Karpas-422 (cell line): ENCODE measurements at places on chromosomes 2 and 18. TPM values are rescaled to one million over a fixed set of nuclear protein-coding genes. Genes with fewer than 3 reads are reported as not detected.

The FAM237A gene
- not detected in 2 replicates for total RNA-seq

DNA sequence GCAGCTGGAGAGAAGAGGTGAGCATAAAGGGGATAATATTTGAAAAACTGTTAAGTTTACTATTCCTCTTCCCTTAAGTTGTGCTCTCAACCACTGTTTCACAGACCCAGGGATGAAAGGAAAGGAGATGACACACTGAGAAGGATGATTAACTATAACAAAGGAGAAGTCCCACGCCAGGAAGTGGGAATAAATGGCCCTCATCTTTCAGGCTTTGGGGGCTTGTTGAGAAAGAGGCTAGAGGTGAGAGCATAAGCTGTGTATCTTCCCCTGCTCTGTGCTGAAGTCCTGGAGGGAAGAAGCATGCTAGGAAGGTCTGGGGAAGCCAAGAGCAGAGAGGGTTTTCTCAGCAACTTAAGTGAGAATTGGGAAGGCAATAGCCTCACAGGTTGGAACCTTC lies 399.1 kb upstream of the ATP5MC3 start:
- H3K27ac ChIP-seq = no peak overlapping the region
- no peak overlapping the region for H3K4me3 ChIP-seq
- H3K36me3 ChIP-seq = no peaks in the 10 kb centered on the region
- H3K27me3 ChIP-seq = no peaks in the 10 kb centered on the region
- peaks cover 15% of the 10 kb centered on the region for H3K4me1 ChIP-seq

The NYAP2 gene
- total RNA-seq = not detected in 2 replicates

The PRSS56 gene
- total RNA-seq = not detected in 2 replicates

The SP9 gene
- not detected in 2 replicates for total RNA-seq

DNA sequence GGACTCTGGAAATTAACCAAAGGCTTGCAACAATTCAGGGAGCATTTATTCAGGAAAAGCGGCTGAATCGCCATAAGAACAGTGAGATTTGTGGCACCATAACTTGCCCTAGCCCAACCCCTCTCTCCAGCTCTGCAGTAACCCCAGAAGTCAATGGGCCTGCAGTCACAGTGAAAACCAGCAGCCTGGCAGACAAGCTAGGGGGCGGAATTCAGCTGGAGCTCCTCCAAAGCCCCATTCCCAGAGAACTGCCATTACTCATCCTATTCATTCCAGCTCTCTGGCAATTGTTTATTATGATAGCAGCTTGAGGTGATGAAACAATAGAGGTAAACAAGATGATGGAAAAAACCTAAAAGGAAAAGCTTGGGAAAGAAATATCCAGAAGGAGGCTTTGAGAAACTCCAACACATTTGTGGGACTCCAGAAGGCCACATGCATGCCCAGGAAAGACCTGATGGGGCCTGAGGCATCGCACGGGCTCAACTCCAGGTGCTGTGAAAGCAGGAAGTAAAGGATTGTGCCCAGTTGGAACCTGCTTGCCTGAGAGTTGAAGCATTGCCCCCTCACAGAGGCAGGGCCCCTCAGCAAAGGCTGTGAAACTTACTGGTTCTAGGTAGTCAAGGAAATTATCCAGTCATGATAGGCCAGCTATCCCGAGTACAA lies 126.7 kb downstream of the TWIST2 start:
- DNase-seq = no peak
- no peak overlapping the region for H3K27ac ChIP-seq
- H3K4me1 ChIP-seq = no peaks in the 10 kb centered on the region
- no peaks in the 10 kb centered on the region for H3K36me3 ChIP-seq

DNA sequence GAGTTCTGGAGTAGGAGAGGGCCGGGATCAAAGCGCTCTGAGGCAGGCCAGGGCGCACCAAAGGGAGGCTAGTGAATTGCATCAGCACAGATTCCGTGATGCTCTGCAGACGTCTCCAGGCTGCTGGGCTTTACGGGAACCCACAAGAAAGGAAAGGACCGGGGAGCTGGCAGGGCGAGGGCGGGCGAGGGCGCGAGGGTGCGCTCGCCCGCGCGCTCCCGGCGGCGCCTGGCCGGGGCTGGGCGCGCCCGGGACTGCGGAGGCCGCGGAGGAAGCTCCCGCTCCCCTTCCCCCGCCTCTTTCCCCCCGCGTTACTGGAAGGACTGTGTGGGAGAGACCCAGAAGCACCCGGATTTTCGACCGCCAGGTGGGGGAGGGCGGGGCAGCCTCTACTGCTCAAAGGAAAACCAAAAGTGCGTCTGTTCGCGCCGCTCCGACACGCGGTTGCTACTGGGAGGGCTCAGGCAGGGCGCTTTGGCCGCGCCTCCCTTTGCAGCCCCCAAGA lies 2.4 kb upstream of the FOSL2 start:
- peaks cover 28% of the 10 kb centered on the region for H3K4me1 ChIP-seq
- H3K27ac ChIP-seq = no peak overlapping the region
- peak; percentile 75 for DNase-seq
- H3K4me3 ChIP-seq = peak overlapping the region; percentile 63
- no peaks in the 10 kb centered on the region for H3K36me3 ChIP-seq

DNA sequence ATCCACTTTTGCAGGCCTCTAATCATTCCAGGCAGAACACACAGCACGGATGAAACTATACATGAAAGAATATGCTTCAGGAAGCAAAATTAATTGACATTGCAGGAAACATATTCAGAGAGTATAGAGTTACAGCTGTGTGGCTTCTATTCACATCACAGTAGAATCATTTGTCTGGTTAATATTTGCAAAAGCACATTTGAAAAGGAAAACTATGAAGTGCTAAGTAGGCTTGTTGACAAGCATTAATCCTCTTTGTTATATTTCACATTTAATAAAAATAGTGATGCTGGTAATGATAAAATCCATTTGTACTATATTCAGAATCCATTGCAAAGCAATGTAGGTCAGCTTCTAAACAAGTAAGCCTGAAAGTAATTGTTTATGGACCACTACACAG lies 32.2 kb upstream of the PIK3C3 start:
- DNase-seq = no peak
- no peak overlapping the region for H3K4me3 ChIP-seq
- no peaks in the 10 kb centered on the region for H3K4me1 ChIP-seq
- no peak overlapping the region for H3K27ac ChIP-seq
- H3K27me3 ChIP-seq = no peaks in the 10 kb centered on the region
- no peaks in the 10 kb centered on the region for H3K36me3 ChIP-seq

The ANKRD62 gene
- total RNA-seq = not detected in 2 replicates

DNA sequence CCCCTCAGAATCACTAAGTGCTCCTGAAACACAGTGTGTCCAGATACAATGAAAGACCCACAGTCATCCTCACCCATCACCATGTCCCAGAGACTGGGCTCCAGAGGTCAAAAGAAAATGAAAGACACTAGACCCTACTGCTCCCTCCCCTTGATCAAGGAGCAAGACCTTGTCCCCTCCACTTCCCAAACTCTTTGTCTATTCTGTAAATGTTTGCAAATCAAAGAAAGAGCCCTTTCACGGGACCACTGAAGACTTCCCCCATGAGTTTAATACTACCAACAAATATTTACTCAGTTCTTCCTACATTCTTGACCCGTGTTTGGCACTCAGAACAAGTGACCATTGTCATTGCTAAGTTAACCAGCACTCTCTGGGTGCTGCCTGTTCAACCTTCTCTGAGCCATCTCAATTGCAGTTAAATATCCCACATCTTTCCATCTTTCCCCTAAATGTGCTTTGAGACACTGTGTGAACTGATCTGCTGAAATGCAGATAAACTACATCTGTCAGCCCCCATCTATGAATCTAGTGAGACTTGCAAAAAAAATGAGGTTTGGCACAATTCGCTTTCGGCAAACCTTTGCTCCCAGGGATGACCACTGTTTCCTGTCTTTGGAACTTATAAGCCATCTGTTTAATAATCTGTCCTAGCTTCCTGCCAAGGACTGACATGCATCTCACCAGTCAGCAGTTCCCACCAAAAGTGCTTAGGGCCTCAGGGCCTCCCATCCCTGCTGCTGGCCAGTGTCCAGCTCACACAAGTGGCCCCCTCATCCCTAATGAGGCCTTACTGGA lies 170.3 kb downstream of the GFPT1 start:
- H3K27ac ChIP-seq = no peak overlapping the region
- H3K4me1 ChIP-seq = no peaks in the 10 kb centered on the region
- no peaks in the 10 kb centered on the region for H3K27me3 ChIP-seq
- no peak overlapping the region for H3K4me3 ChIP-seq
- H3K36me3 ChIP-seq = no peaks in the 10 kb centered on the region

The CFAP221 gene
- total RNA-seq = 0.72 TPM in 1 of 2 replicates, not detected in the other

The PCARE gene
- not detected in 2 replicates for total RNA-seq

DNA sequence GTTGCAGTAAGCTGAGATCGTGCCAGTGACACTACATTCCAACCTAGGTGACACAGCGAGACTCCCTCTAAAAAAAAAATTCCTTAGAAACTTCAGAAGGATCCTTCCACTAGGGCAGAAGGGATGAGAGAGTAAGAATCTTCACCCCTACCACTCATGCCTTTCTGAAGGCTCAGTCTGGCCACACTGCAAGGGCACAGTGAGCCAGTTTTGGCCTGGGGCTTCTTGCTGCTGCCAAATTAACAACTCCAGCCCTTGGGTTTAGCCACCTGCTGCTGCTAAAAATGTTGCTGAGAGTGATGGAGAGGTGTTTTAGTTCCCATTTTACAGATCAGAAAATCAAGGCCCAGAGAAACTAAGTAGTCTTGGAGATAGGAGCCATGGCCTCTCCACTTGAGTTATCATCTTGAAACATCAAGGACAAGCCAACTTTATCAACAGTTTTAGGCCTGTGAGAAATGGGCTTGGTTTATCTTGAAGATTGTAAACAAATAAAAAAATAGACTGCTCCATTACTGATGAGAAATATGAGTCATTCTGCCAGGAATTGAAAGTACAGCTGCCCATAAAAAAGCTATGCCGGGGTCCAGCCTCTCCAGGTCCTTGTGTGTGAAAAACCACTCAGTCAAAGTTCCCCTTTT lies 31.9 kb upstream of the CASP8 start:
- H3K27ac ChIP-seq = no peak overlapping the region
- no peak for DNase-seq
- H3K4me3 ChIP-seq = no peak overlapping the region
- H3K4me1 ChIP-seq = peaks cover 20% of the 10 kb centered on the region

GRCh38 chr2:54330926-54331835 lies 75.2 kb upstream of the TSPYL6 start:
- peak overlapping the region; percentile 63 for H3K4me3 ChIP-seq
- DNase-seq = no peak
- no peaks in the 10 kb centered on the region for H3K27me3 ChIP-seq
- H3K27ac ChIP-seq = no peak overlapping the region
